Endodermal cell (in vitro differentiated cells): ENCODE measurements at places on chromosomes 5 and 9. TPM values are rescaled to one million over a fixed set of nuclear protein-coding genes. Genes with fewer than 3 reads are reported as not detected.

The PCDHA9 gene
- total RNA-seq: 0.33 to 0.60 TPM (median 0.48 TPM) in 3 replicates

The DRD1 gene
- total RNA-seq: 0.16 to 0.53 TPM (median 0.34 TPM) in 3 replicates

The SUSD1 gene
- 10.1 and 10.4 TPM in 2 replicates for total RNA-seq

The NR4A3 gene
- total RNA-seq: 0.74 to 7.0 TPM (median 0.75 TPM) in 3 replicates

The AK8 gene
- total RNA-seq: 1.3 and 1.8 TPM in 2 replicates

DNA sequence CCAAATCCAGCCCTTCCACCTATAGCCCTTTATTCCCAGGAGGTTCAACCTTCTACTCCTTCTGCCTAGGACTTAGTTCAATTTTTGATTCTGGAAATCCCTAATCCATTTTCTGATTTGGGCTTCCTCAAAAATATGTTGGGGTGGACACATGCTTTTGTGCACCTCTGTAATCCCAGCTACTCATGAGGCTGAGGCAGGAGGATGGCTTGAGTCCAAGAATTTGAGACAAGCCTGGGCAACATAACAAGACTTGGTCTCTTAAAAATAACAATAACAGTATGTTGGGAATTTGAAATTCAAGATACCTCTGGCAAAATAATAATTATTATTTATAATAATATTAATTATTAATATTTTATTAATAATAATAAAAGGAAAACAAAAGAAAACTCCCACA lies 188.7 kb upstream of the TLE4 start:
- H3K4me3 ChIP-seq: no peak overlapping the region
- H3K36me3 ChIP-seq: no peaks in the 10 kb centered on the region
- H3K4me1 ChIP-seq: no peaks in the 10 kb centered on the region
- DNase-seq: no peak

- H3K27me3 ChIP-seq: peaks cover 12% of the 10 kb centered on the region
- no peaks in the 10 kb centered on the region for H3K36me3 ChIP-seq
- peak overlapping the region; percentile 74 for H3K4me3 ChIP-seq
- no peak overlapping the region for H3K27ac ChIP-seq
These were observed 114.5 kb upstream of the LMX1B start for GRCh38 chr9:126499005-126499910.

GRCh38 chr5:134127376-134127861 lies 12.9 kb downstream of the TCF7 start:
- DNase-seq: no peak
- H3K36me3 ChIP-seq: peaks cover 4% of the 10 kb centered on the region
- H3K4me1 ChIP-seq: no peaks in the 10 kb centered on the region
- H3K27ac ChIP-seq: no peak overlapping the region

- peak; percentile 68 for DNase-seq
- H3K27ac ChIP-seq: no peak overlapping the region
- H3K4me3 ChIP-seq: no peak overlapping the region
- peaks cover 13% of the 10 kb centered on the region for H3K4me1 ChIP-seq
These were observed 18.5 kb downstream of the TPPP start for GRCh38 chr5:674630-675011.

DNA sequence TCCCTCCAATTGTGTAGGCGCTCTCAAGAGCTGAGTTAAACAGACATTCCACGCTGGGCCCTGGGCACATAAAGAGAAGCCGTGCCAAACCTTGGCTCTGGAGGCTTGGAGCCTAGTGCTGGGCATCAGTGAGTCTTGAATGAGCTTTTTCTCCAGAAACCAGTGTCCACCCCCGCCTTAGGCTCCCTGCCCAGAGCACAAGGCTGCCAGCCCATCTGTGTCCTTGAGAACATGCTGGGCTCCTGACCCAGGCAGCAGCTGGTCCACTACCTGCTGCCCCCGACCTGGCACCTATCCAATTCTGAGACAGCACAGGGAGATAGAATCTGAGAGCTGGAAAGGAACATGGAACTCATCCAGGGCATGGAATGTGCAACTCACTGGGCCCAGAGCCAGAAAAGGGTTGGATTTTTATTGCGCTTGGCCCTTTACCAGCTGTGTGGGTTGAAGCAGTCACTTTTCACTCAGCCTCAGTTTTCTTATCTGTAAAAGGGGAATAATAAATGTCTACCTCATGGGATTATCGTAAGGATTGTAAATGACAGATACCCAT lies 92.4 kb upstream of the CPLX2 start:
- H3K27ac ChIP-seq: no peak overlapping the region
- peaks cover 35% of the 10 kb centered on the region for H3K27me3 ChIP-seq
- H3K4me3 ChIP-seq: no peak overlapping the region
- DNase-seq: no peak
- no peaks in the 10 kb centered on the region for H3K4me1 ChIP-seq

DNA sequence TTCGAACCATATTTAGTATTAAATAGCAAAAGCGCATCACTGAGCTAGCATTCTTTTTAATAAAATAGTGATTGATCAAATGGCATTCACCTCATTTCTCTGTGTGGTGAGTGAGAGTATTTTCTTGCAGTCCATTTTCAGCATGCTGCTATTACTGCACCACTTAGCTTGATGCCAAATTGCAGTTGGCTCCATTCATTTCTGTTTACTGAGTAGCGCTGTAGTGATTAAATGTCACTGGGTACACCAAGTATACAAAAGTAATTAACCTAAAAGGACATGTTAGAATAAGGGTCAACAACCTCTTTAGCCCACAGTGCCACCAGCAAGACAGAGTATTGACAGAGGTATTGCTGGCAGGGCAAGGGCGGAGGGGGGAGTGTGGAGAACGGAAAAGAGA lies 122.0 kb downstream of the TLE4 start:
- H3K4me3 ChIP-seq: no peak overlapping the region
- H3K27ac ChIP-seq: no peak overlapping the region
- no peak for DNase-seq
- peaks cover 6% of the 10 kb centered on the region for H3K4me1 ChIP-seq
- no peaks in the 10 kb centered on the region for H3K27me3 ChIP-seq

GRCh38 chr5:53940921-53941320 lies 369.5 kb downstream of the ARL15 start:
- peaks cover 7% of the 10 kb centered on the region for H3K4me1 ChIP-seq
- no peaks in the 10 kb centered on the region for H3K27me3 ChIP-seq
- H3K27ac ChIP-seq: no peak overlapping the region
- H3K4me3 ChIP-seq: no peak overlapping the region
- DNase-seq: no peak

DNA sequence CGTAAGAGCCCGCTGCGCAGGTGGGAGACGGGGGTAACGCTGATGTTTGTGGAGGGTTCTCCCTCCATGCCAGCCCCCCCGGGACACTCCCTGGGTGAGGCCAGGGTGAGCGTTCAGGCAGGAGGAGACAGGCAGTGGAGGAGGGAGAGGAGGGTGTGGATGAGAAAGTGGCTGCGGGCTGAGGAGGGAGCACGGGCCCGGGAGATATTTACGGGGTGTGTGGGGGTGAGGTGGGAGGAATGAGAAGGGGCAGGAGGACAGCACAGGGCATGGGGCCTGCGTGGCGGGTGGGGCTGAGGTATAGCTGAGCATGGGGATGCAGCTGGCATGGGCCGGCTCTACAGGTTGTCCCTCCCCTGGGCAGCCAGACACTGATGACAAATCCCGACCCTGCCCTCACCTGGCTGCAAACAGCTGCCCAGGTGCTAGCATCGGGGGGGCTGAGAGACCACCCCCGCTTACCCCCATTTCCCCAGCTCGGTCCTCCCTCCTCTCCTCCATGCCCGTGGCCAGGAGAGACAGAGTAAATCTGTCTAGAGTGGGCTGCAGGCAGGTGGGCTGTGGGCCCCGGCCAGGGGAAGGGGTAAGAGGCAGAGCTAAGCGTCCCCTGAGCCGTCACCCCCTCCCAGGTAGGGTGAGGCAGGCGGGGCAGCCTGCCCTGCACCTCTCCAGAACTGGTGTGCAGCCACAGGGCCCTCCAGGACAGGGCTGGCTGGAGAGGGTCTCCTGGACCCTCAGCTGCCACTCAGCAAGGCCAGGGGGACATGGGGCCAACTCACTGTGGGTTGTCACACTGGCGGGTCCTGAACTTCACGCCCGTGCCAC lies 79.2 kb downstream of the ZNF354C start:
- H3K27ac ChIP-seq: no peak overlapping the region
- no peak for DNase-seq
- peaks cover 2% of the 10 kb centered on the region for H3K4me1 ChIP-seq
- H3K36me3 ChIP-seq: no peaks in the 10 kb centered on the region
- H3K27me3 ChIP-seq: no peaks in the 10 kb centered on the region
- H3K4me3 ChIP-seq: no peak overlapping the region

DNA sequence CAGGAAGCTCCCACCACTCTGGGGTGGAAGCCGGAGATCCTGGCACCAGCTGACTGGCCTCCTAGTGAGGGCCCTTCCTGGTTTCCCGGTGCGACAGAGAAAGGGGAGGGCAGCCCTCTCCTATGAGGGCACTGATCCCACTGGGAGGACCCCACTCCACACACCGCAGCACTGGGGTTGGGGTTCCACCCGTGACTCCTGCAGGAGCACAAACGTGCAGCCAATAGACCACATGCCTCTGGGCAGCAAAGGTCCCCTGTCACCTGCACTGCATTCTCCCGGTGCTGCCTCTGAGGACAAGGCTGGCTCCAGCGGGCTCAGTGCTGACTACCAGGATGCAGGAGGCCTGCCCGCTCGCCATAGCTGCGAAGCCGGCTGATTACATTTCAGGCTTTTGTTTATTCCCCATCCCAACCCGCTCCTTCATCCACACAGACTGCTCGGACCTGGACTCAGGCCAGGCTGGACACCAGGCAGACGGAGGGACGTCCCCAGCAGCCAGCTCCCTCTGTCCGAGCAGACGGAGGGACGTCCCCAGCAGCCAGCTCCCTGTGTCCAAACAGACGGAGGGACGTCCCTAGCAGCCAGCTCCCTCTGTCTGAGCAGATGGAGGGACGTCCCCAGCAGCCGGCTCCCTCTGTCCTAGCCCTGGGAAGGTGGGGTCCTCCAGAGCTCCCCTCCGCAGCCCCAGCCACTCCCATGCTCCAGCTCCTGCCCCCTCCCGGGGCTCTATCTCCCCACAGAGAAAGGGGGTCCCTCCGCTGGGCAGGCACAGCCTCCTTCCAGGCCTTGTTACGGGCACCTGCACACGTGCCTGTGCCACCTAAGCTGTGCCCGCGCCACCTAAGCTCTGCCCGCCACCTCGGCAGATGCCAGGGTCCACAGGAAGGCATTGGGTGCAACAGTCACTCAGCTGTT lies 8.8 kb upstream of the CEP72 start:
- no peak overlapping the region for H3K4me3 ChIP-seq
- H3K27ac ChIP-seq: no peak overlapping the region
- peaks cover 11% of the 10 kb centered on the region for H3K27me3 ChIP-seq
- no peaks in the 10 kb centered on the region for H3K4me1 ChIP-seq
- no peak for DNase-seq
- H3K36me3 ChIP-seq: no peaks in the 10 kb centered on the region

DNA sequence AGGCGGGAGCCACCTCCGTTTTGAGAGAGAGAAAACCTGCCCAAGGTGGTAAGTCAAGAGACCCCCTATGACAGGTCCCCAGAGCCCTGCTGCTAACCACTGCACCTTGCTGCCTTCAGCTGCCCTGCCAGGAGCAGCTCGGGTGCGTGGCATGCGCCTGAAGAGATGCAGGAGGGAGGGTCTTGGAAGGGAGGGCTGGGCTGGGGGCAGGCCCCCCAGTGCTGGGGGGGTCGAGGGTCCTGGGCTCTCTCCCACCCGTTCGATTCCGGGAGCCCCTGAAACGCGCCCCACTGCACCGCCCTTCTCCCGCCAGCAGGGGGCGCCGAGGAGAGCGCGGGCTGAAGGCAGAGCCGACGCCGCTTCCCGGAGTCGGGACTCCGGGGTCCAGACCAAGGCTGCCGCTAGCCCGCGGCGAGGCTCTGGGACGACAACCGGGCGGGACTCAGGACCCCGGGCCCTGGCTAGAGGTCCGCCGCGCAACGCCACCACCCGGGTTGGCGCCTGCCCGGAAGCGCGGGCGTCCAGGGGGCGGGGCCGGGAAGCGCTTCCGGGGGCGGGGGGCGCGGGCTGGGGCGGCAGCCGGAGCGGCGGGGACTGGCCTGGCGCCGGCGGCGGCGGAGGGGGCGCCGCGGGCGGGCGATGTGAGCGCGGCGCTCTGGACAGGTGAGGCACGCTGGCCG lies at the start of gene ZBTB34:
Gene ZBTB34, plus strand, starts transcription at position 563 of the 680 bp plus-strand sequence. CDS start 18,761 bp downstream, outside the sequence.
- H3K4me1 ChIP-seq: peaks cover 11% of the 10 kb centered on the region
- peak within 1 kb of the TSS; percentile 9 for H3K27ac ChIP-seq
- peaks cover 19% of the 10 kb centered on the region for H3K36me3 ChIP-seq
- peak; percentile 92 for DNase-seq

- no peak overlapping the region for H3K27ac ChIP-seq
- no peaks in the 10 kb centered on the region for H3K36me3 ChIP-seq
- H3K27me3 ChIP-seq: no peaks in the 10 kb centered on the region
- DNase-seq: no peak
These were observed 157.6 kb upstream of the TUT7 start for GRCh38 chr9:86511614-86512360.

GRCh38 chr5:152077-152476 lies 39.2 kb upstream of the LRRC14B start:
- H3K4me3 ChIP-seq: no peak overlapping the region
- H3K4me1 ChIP-seq: no peaks in the 10 kb centered on the region
- H3K36me3 ChIP-seq: peaks cover 6% of the 10 kb centered on the region
- no peaks in the 10 kb centered on the region for H3K27me3 ChIP-seq
- no peak for DNase-seq
